ENCODE measurements at places on chromosomes 13 and 19.

DNA sequence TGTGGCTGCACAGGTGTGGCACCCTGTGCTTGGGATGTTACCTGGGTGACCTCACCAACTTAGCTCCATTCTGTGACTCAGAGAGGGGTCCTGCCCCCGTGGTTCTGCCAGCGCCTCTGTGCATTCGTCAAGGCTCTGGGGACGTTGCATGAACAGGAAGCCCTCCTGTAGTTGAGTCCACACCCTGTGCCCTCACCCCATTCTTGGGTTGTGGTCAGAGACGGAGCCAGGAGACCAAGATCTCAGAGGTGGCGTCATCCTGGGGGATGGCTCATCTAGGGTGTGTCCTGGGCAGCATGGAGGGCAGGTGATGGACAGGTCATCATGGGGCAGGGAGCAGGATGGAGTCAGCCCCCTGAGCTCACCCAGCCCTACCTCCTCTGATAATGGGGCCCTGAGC is 2.5 kb downstream of the COX6B2 start:
- DNase-seq = no peak

- no peak for DNase-seq
These were observed 66.5 kb downstream of the SERP2 start for GRCh38 chr13:44440046-44440608.

DNA sequence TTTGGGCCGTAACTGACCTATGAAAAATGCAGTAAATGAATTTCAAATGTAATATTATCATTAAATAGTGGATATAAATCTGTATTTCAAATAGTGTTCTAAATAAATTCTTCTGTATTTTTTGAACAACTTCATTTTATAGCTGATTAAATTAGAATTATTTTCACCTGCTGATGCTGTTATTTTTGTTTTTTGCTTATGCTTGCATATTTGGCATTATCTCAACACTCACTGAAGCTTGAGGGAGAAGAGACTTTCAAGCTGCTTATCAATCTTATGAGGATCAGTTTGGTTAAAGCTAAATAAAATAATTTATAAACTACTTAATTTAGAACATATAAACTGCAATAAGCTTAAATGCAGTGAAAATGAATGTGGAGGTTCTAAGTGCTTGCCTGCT is 251.3 kb upstream of the PCDH9 start:
- no peak for DNase-seq

DNA sequence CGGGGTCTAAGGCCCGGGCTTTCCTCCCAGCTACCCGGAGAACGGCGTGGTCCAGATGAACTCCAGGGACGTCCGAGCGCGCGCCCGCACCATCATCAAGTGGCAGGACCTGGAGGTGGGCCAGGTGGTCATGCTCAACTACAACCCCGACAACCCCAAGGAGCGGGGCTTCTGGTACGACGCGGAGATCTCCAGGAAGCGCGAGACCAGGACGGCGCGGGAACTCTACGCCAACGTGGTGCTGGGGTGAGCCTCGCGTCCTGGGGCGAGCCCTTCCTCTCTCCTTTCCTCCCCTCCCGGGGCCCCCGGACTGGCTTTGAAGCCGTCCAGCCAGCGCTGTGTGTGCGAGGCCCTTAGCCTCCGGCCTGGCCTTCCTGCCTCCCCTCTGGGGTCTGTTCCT is 23.4 kb downstream of the UHRF1 start:
- DNase-seq = no peak

GRCh38 chr19:37982655-37983054 is 75.6 kb downstream of the SIPA1L3 start:
- DNase-seq = no peak

- DNase-seq = no peak
These were observed 6.9 kb downstream of the NPHS1 start for GRCh38 chr19:35845215-35846037.

- DNase-seq = no peak
These were observed 511.8 kb upstream of the NBEA start for GRCh38 chr13:34430294-34430693.

DNA sequence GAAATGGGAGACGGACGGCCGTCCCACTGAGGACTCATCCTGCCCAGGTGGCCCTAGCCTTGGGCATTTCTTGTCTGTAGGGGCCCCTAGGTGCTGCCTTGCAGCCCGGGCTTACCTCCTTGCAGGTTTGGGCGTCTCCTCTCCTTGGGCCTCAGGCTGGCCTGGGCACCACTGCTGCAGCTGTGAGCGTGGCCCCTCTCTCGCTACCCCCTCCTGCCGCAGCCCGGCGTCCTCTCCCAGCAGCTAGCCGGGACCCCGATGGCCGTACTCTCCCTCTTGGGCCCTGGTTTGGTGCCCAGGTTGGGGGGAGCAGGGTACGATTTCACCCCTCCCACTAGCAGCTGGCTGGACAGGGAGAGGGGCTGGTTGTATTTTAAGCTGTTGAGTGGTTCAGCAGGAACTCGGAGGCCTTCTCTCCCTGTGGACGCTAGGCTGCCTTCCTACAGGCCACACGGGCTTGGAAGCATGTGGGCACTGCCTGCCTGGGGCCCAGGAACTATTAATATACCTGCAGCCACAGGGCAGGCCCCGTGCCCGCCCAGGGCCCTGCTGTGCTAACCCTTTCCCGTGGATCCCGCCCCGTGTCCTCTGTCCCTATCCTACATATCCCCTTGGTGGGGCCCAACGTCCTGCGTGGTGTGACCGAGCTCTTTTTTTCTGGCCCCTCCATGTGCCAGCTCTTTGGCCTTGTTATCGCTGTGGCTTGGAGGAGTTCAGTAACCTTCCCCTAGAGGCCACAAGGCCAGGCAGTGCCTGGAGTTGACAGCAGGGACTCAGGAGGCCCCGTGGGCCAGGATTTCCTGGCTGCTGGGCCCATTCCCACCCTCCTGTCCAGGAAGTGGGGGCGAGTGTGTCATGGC is 11.7 kb downstream of the NDUFB7 start:
- no peak for DNase-seq
